ENCODE measurements at places on chromosomes 4 and X.

DNA sequence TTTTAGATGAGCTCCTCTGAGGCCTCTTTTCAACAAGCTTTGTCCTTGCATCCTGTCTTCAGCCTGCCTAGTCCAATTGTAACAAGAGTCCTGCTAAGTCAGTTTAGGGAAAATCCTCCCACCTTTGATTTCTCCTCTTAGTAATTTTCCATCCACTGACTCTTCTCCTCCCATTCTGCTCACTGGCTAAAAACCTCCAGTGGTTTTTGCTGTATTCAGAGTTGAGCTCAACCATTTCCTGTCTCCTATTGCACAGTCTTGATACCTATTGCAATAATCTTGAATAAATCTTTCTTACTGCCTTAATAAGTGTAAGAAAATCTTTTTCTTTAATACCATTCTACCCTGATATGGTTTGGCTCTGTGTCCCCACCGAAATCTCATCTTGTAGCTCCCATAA is 117.8 kb upstream of the ENPP6 start:
- no peak for DNase-seq

DNA sequence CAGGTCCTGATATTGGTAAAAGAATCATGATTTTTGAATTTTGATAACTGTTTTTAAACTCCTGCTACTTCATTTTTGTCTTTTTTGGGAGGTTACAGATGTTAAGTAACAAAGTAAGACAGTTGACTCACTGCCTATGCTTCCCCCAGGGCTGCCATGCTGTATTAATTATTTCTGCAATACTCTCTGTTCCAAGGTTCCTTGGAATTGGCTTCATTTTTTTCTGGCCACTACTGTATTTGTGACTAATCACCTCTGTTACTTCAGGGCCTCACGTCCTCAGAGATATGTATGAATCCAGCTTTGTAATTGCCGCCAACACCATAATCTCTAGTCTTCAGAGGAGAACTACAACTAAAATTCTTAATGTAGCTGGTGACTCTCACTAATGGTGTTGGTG is 1729.3 kb downstream of the C4orf33 start:
- DNase-seq = no peak

GRCh38 chr4:55925241-55925640 is 23.5 kb upstream of the CEP135 start:
- no peak for DNase-seq

GRCh38 chrX:71198066-71198465 is 25.0 kb upstream of the GJB1 start:
- no peak for DNase-seq

DNA sequence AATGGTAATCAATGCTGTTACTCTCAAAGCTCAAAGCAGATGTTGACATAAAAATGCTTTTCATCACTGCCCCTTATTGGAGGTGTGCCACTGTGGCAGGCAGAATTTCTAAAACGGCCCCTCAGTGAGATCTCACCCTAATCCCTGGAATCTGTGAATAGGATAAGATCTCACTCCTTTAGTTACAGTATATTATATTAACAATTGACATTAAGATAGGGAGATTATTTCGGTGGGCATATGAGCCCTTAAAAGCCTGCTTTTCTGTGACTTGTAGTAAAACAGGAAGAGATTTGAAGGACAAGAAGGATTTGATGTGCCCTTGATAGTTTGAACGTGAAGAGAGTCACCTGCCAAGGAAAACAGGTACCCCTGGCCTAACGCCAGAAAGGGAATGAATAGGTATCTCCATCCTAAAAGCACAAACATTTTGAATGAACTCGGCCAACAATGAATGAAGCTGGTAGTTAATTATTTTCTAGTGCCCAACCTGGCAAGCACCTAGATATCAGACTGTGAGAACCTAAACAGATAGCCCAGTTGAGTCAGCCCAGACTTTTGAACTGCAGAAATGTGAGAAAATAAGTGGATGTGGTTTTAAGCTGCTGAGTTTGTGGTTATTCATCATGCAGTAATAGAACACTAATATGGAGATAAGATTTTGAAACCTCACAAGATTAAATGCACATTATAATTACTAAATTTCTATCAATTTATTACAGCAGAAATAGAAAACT is 881.6 kb downstream of the PCDH18 start:
- no peak for DNase-seq

GRCh38 chr4:59393780-59394179 is 1806.3 kb upstream of the ADGRL3 start:
- DNase-seq = no peak

- no peak for DNase-seq
Observed at GRCh38 chrX:37796310-37796709, 16.5 kb downstream of the CYBB start.

GRCh38 chr4:3308691-3309090 is 15.9 kb downstream of the RGS12 start:
- no peak for DNase-seq

DNA sequence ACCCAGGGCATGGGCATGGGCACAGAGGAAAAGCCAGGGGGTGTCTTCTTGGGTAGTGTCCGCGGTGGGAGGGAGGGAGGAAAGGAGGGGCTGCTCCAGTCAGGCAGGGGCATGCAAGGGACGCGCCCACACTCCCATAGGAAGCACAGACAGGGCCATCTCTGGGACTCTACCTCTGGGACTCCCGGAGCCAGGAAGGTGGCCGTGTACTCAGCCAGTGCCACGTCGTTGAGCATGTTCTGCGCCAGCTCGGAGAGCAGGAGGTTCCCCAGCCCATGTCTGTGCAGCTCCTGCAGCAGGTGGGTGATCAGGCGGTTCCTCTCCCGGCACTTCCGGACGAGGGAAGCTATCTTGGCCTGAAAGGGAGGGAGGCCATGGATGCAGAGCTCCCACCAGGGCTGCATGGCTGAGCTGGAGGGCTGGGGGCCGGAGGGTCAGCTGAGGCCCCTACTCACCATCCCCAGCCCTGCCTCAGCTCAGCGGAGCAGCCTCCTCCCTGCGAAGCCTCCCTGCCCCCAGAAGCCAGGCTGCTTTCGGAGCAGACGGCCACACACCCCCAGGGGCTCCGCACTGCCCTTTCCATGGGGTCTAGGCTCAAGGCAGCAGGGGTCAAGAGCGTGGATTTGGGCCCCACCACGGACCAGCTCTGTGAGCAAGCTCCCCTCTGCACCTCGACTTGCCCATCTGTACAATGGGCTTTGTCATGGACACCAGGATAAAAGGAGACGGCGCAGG is 44.6 kb downstream of the C4orf50 start:
- DNase-seq = no peak

GRCh38 chr4:24915121-24915922 is 2.5 kb upstream of the CCDC149 start:
- no peak for DNase-seq

- no peak for DNase-seq
Observed at GRCh38 chrX:44447214-44447613, 95.4 kb downstream of the FUNDC1 start.

DNA sequence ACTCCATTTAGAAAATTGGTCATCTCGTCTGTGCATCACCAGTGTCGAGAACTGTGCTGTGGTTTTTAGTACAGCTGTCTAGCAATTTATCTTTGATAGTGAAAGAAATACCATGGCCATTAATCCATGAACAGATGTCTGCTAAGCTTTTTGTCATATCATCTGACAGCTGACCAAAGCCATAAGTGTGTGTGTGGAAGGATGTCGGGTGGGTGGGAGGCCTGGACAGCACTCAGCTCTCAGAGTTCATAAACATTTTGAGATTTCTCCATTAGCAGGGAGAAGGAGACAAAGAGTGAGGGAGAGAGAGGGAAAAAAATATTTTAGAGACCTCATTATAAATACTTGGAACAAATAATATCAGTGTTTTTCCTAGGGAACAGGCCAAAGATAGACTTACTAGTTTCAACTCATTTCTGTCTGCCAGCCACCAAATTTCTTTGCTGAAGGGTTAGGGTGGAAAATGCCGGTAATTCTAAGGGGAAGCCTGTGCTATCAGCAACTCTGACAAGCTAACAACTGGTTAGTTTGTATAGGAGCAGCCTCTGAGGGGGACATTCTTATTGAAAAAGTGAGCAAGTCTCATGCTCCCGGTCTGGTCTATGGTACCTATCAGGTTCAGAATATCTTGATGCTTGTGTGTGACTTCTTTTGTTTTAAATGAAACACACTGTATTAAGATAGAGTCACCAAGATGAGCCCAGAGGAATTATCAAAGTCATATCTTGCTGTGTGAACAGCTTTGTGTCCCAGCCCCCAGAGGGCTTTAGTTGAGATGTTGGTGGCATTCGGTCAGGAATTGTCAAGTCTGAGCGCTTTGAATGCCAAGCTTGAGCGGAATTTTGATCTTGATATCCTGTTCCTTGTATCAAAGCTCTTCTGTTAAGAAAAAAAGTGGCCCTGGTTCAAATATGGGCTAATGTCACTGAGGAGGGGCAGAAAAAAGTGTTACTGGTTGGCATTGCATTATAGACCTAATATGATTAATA is 41.9 kb upstream of the PDLIM3 start:
- no peak for DNase-seq

GRCh38 chr4:27678027-27678426 is 817.4 kb downstream of the STIM2 start:
- DNase-seq = no peak

- DNase-seq = no peak
Observed at GRCh38 chrX:77572322-77572721, 125.1 kb downstream of the FGF16 start.

DNA sequence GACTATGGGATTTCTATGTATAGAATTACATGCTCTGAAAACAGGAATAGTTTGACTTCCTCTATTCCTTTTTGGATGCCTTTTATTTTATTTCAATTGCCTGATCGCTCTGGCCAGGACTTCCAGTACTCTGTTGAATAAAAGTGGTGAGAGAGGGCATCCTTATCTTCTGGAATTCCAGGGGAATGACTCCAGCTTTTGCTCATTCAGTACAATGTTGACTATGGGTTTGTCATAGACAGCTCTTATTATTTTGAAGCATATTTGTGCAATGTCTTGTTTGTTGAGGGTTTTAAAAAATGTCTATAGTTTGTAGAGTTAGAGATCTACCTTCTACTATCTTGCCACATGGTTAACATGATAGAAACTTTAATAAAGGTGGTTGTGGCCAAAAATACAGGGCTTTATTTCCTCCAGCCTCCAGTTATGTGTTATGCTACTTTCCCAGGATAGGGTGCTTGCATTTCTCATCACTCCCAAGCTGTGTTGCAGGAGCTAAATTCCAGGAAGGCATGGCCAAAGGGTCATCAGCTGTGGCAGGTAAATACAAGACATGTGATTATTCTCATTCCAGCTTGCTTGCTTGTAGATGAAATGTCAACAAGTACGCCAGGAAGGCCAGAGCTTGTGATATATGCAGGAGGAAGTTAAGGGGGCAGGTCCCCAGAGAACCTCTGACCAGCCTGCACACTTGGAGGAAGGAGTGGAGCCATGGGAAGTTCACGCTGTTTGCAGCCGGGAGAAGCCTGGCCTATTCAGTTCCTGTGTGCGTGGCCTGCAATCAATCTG is 142.4 kb upstream of the CPXCR1 start:
- DNase-seq = no peak

DNA sequence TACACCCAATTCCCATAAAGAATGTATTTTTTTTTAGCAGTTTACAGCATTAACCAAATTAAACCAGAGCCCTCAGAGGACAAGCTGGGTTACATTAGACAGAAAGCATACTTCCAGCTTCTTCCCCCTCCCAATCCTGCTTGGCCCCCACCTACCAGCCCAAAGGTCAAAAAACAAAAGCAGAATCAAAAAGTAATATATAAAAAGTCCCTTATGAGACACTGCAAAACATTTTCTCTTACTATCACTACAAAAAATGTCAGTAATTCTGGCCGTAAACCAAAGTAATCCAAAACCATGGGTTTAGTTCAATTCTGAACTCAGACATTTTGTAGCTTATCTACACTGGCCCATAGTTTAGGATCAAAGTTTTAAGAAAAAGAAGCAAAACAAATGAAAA is 38.0 kb downstream of the APBB2 start:
- DNase-seq = no peak

GRCh38 chr4:108113229-108113628 is 55.5 kb downstream of the LEF1 start:
- DNase-seq = peak; percentile 28

GRCh38 chr4:82998898-82999297 is 11.7 kb downstream of the LIN54 start:
- no peak for DNase-seq

- DNase-seq = no peak
Observed at GRCh38 chr4:81891005-81891996, 419.6 kb upstream of the RASGEF1B start.

GRCh38 chrX:23312136-23312535 is 22.5 kb upstream of the PTCHD1 start:
- DNase-seq = no peak

- no peak for DNase-seq
Observed at GRCh38 chrX:44974451-44974850, 101.5 kb downstream of the KDM6A start.

DNA sequence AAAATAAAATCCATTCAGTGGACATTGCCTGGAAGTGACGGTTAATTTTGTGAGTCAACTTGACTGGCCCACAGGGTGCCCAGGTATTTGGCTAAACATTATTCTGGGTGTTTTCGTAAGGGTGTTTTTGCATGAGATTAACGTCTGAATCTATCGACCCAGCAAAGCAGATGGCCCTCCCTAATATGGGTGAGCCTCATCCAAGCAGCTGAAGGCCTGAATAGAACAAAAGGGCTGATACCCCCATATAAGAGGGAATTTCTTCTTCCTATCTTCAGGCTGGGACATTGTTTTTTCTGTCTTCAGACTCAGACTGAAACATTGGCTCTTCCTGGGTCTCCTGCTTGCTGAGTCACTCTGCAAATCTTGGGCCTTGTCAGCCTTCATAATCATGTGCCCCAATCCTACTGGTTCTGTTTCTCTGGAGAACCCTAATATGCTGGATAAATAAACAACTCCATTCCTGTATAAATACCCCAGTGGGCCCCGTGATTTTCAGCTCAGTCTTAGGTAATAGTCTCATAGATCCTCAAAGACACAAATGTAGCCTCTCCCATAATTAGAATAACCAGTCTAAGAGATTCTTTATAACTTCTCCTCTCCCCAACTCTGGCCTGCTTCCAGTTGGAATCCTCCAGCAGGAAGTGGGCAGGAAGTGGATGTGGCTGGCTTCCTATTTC is 33.1 kb upstream of the DDX3X start:
- DNase-seq = no peak

- no peak for DNase-seq
Observed at GRCh38 chrX:50469206-50469605, 1.4 kb downstream of the DGKK start.

- no peak for DNase-seq
Observed at GRCh38 chr4:7366180-7366945, 68.4 kb downstream of the PSAPL1 start.
